ENCODE measurements at places on chromosomes 6 and 20.

- no peaks in the 10 kb centered on the region for H3K27me3 ChIP-seq
- H3K36me3 ChIP-seq: peaks cover 2% of the 10 kb centered on the region
- H3K27ac ChIP-seq: no peak overlapping the region
- no peak overlapping the region for H3K4me3 ChIP-seq
Measured at GRCh38 chr6:44441091-44441855, 53.8 kb downstream of the CDC5L start.

GRCh38 chr20:52425701-52426100 is 234.1 kb upstream of the ZFP64 start:
- H3K4me1 ChIP-seq: no peaks in the 10 kb centered on the region
- no peak overlapping the region for H3K4me3 ChIP-seq
- no peaks in the 10 kb centered on the region for H3K27me3 ChIP-seq
- H3K27ac ChIP-seq: no peak overlapping the region

- H3K4me1 ChIP-seq: no peaks in the 10 kb centered on the region
- H3K4me3 ChIP-seq: no peak overlapping the region
- H3K27me3 ChIP-seq: peaks cover 3% of the 10 kb centered on the region
- no peaks in the 10 kb centered on the region for H3K36me3 ChIP-seq
Measured at GRCh38 chr6:13181393-13181792, 146.9 kb downstream of the TBC1D7 start.

DNA sequence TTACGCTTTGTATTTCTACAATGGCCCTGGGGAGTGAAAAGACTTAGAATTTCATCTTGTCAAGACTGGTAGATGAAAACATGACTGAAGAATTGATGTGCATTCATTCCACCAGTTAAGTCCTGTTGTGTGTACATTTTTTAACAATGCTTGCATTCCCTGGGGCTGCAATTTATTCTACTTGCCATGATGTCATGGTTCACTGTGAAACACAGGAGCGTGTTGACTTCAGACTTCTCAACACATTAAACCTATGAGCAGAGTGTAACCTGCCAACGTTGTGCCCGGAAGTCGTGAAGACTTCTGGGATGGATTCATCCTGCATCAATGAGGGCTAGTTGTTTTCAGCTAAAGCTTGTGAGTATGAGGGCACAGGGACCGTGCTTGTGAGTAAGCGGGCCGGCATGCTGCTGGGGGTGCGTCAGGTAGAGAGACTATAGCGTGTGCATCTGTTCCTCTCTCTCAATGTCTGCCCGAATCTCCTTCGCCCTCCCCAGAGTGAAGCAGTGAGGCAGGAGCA is 26.3 kb upstream of the RIMS4 start:
- H3K4me1 ChIP-seq: no peaks in the 10 kb centered on the region
- no peak for DNase-seq
- no peaks in the 10 kb centered on the region for H3K36me3 ChIP-seq
- H3K27ac ChIP-seq: no peak overlapping the region

DNA sequence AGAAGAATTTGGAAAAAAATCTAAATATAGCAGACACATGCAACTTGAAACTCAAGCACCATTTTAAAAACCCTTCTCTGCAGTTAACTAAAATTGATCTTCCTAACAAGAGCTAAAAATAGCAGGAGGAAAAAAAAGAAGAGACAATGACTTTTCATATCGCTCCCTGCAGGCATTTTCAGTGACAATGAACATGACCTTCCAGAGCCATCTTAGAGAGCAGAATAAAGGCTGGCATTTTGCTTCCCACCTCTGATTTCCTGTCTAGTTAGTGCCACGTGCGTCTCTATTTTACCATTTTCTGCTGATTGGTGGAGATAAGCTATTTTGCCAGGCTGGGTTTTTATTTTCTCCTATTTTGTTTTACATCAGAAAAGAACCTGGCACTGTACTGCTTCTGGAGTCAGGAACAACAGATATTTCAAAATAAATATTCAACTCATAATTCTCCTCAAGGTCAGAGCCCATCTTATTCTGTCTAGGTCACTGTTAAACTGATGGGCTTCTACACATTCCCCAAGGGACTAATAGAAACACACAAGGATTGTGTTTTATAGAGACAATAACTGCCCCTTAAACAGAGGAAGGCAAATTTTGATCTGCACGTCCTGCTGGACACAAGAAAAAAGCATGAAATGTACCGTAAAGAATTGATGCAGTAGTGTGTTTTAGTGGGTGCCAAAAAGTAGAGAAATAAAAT is 70.2 kb upstream of the ENPP5 start:
- H3K27me3 ChIP-seq: no peaks in the 10 kb centered on the region
- no peaks in the 10 kb centered on the region for H3K36me3 ChIP-seq
- no peaks in the 10 kb centered on the region for H3K4me1 ChIP-seq
- no peak overlapping the region for H3K27ac ChIP-seq

GRCh38 chr6:20033697-20034407 is 178.4 kb downstream of the MBOAT1 start:
- no peak overlapping the region for H3K27ac ChIP-seq
- H3K27me3 ChIP-seq: no peaks in the 10 kb centered on the region
- H3K36me3 ChIP-seq: no peaks in the 10 kb centered on the region
- H3K4me1 ChIP-seq: no peaks in the 10 kb centered on the region
- DNase-seq: no peak

- no peaks in the 10 kb centered on the region for H3K36me3 ChIP-seq
- H3K27me3 ChIP-seq: no peaks in the 10 kb centered on the region
- no peak for DNase-seq
- H3K4me1 ChIP-seq: no peaks in the 10 kb centered on the region
Measured at GRCh38 chr20:58482416-58482815, 32.8 kb downstream of the APCDD1L start.

- H3K27ac ChIP-seq: no peak overlapping the region
- no peaks in the 10 kb centered on the region for H3K27me3 ChIP-seq
- no peak overlapping the region for H3K4me3 ChIP-seq
Measured at GRCh38 chr6:18601516-18602020, 214.4 kb downstream of the RNF144B start.

DNA sequence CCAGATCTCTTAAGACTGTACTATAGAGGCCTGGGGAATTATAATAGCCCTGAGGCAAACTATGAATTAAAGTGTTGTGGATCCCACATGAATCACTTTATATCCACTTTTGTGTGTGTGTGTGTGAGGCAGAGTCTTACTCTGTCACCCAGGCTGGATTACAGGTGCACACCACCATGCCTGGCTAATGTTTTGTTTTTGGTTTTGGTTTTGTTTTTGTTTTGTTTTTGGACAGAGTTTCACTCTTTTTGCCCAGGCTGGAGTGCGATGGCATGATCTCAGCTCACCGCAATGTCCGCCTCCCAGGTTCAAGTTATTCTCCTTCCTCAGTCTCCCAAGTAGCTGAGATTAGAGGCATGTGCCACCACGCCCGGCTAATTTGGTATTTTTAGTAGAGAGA is 32.2 kb upstream of the MICB start:
- H3K27me3 ChIP-seq: no peaks in the 10 kb centered on the region
- no peak for DNase-seq
- H3K36me3 ChIP-seq: no peaks in the 10 kb centered on the region
- H3K4me3 ChIP-seq: no peak overlapping the region
- H3K4me1 ChIP-seq: peaks cover 11% of the 10 kb centered on the region
- no peak overlapping the region for H3K27ac ChIP-seq

- H3K4me1 ChIP-seq: peaks cover 26% of the 10 kb centered on the region
- no peak overlapping the region for H3K27ac ChIP-seq
- H3K27me3 ChIP-seq: no peaks in the 10 kb centered on the region
- H3K4me3 ChIP-seq: no peak overlapping the region
- no peaks in the 10 kb centered on the region for H3K36me3 ChIP-seq
Measured at GRCh38 chr6:79241228-79241627, 6.7 kb upstream of the HMGN3 start.

- H3K4me1 ChIP-seq: no peaks in the 10 kb centered on the region
- no peaks in the 10 kb centered on the region for H3K27me3 ChIP-seq
- no peak for DNase-seq
- H3K36me3 ChIP-seq: no peaks in the 10 kb centered on the region
Measured at GRCh38 chr6:166308769-166309589, 787 bp upstream of the PRR18 start.

DNA sequence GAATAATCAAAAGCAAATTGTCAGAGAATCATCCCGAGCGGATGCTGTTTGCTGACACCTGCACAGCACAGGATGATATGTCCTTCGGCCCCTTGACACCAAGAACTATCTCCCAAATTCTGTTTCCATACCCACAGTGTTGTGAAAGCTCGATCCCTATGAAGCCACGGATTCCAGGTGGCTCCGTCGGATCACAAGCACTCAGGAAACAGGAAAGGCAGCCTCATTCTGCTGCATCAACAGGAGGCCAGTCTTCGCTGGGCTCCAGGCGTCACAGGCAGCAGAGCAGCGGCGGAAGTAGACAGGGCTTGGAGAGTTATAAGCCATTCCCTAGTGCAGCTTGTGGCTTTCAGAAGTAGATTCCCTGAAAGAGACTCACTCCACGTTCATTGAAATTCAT is 342.3 kb downstream of the C6orf118 start:
- H3K27me3 ChIP-seq: no peaks in the 10 kb centered on the region
- no peak overlapping the region for H3K4me3 ChIP-seq
- no peak overlapping the region for H3K27ac ChIP-seq
- no peaks in the 10 kb centered on the region for H3K4me1 ChIP-seq
- DNase-seq: no peak

DNA sequence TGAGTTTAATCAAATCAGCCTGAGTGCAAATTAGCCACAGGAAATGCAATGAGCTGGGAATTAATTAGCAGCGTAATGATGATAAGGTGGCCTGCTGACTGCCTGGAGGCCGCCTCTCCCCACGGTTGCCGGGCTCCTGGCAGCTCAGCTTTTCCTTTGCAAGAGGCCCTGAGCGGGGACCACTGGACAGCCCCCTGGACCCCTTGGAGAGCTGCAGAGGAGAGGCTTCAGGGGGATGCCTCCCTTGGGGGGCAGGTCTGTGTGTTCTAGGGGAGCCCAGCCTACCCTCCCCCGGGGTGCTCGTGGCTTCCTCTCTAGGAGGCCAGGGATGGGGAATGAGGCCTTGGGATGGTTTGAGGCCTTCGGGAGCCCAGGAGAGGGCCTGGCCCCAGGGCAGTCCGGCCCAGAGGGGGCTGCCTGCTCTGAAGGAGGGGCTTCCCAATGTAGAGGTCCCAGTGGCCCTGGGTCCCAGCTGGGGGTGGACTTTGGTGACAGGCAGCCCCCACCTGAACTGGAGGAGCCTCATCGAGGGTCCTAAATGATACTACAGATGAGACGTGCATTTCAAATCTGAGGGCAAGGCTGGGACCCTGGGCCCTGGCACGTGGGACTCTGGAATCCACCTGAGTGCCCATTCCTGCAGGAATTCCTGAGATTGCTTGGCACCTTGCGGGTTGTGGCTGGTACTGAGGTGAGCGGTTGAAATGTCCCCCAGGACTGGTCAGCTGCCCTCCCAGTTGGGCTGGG is 66.4 kb upstream of the BHLHE23 start:
- no peak for DNase-seq
- no peaks in the 10 kb centered on the region for H3K4me1 ChIP-seq
- no peak overlapping the region for H3K27ac ChIP-seq
- H3K27me3 ChIP-seq: no peaks in the 10 kb centered on the region
- no peak overlapping the region for H3K4me3 ChIP-seq

GRCh38 chr20:32560989-32561830 is 23.9 kb downstream of the NOL4L start:
- no peaks in the 10 kb centered on the region for H3K27me3 ChIP-seq
- H3K27ac ChIP-seq: no peak overlapping the region
- no peaks in the 10 kb centered on the region for H3K36me3 ChIP-seq
- DNase-seq: no peak
- H3K4me1 ChIP-seq: no peaks in the 10 kb centered on the region

GRCh38 chr20:58850693-58851174 is at the start of gene GNAS-AS1:
TSS of gene GNAS-AS1 (minus strand) at chr20:58850902.
- DNase-seq: peak; percentile 53
- 0 out of 2 replicates have a peak, but pooled peaks cover 3% of the 10 kb centered on the region for H3K4me1 ChIP-seq
- H3K36me3 ChIP-seq: no peaks in the 10 kb centered on the region
- H3K27ac ChIP-seq: peak within 1 kb of the TSS; percentile 39
- H3K27me3 ChIP-seq: no peaks in the 10 kb centered on the region
- peak within 1 kb of the TSS; percentile 72 for H3K4me3 ChIP-seq

- DNase-seq: no peak
- H3K4me3 ChIP-seq: no peak overlapping the region
- no peaks in the 10 kb centered on the region for H3K4me1 ChIP-seq
- no peaks in the 10 kb centered on the region for H3K27me3 ChIP-seq
- no peaks in the 10 kb centered on the region for H3K36me3 ChIP-seq
- H3K27ac ChIP-seq: no peak overlapping the region
Measured at GRCh38 chr6:62043084-62043483, 242.9 kb downstream of the KHDRBS2 start.

- peaks cover 2% of the 10 kb centered on the region for H3K27me3 ChIP-seq
- no peak overlapping the region for H3K4me3 ChIP-seq
- DNase-seq: no peak
- no peaks in the 10 kb centered on the region for H3K4me1 ChIP-seq
- H3K27ac ChIP-seq: no peak overlapping the region
Measured at GRCh38 chr6:45599053-45599452, 221.3 kb upstream of the SUPT3H start.

GRCh38 chr6:88339761-88340160 is 173.6 kb upstream of the CNR1 start:
- H3K4me1 ChIP-seq: no peaks in the 10 kb centered on the region
- H3K4me3 ChIP-seq: no peak overlapping the region
- H3K36me3 ChIP-seq: no peaks in the 10 kb centered on the region
- H3K27me3 ChIP-seq: no peaks in the 10 kb centered on the region
- DNase-seq: no peak

GRCh38 chr6:27873021-27873940 is 38.9 kb downstream of the OR2B2 start:
- peaks cover 17% of the 10 kb centered on the region for H3K4me1 ChIP-seq
- peak; percentile 90 for DNase-seq
- peak overlapping the region; percentile 69 for H3K4me3 ChIP-seq
- H3K27ac ChIP-seq: peak overlapping the region; percentile 97

- DNase-seq: no peak
- H3K27me3 ChIP-seq: no peaks in the 10 kb centered on the region
Measured at GRCh38 chr6:24660105-24660504, 6.6 kb downstream of the TDP2 start.

DNA sequence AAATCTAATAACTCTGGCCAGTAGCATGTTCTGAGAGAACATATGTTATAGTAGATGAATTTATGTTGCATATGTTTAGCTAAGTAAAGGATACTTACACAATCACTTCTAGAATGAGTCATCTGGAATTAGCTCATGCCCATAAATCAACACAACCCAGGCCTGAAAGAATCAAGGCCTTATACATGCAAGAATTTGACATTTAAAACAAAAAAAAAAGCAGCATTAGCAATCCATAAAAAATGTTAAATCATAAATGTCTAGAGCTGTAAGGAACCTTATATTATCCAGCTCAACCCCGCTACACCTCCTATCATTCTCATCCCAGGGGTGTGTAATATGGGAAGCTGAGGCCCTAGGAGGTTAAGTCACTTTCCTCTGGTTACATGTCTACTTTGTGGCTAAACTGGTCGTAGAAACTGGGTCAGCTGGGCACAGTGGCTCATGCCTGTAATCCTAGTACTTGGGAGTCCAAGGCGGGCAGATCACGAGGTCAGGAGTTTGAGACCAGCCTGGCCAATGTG is 105.2 kb upstream of the CARMIL1 start:
- H3K27me3 ChIP-seq: no peaks in the 10 kb centered on the region
- no peak overlapping the region for H3K4me3 ChIP-seq
- DNase-seq: no peak
- H3K27ac ChIP-seq: no peak overlapping the region
- no peaks in the 10 kb centered on the region for H3K36me3 ChIP-seq
- H3K4me1 ChIP-seq: no peaks in the 10 kb centered on the region

All from GM12878 (cell line).